ENCODE measurements at places on chromosomes 6 and 20.

DNA sequence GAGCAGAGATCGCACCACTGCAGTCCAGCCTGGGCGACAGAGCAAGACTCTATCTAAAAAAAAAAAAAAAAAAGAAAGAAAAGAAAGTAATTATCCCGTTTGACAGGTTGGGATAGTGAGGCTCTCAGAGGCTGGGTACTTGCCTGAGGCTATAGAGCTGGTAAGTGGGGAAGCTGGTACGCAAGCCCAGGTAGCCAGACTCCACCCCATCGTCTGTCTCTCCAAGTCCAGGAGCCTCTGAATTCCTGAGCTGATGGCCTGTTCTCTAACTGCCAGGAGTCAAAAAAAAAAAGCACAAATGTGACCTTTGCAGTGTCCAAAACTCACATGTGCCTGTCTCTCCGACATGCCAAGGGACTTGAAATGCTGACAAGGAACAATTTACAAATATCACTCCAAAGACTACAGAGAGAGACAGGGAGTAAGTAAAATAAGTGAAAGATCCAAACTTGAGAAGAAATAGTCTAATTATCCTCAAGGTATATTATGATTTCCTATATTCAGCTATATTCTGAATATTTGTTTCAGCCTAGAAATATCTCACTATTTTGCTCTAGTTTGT lies 109.1 kb upstream of the SCAF8 start:
- DNase-seq: no peak

DNA sequence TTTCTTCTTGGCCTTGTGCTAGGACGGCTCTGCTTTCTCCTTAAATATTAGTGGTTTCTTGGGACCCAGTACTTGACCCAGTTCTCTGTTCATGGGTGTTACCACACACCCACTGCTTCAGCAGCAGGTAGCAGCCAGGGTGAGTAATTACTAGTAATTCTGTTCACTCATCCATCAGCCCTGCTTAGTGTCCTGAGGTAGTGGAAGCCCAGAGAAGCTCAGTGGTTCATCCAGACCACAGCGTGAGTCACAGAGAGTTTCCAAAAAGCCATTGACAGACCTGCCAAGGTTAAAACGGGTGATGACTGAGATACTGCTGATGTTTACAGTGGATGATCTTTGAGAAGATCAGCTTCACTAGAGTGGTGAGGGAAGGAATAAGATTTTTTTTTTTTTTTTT lies 51.7 kb upstream of the HINT3 start:
- DNase-seq: no peak

GRCh38 chr6:144335914-144336313 lies 50.8 kb downstream of the UTRN start:
- no peak for DNase-seq

DNA sequence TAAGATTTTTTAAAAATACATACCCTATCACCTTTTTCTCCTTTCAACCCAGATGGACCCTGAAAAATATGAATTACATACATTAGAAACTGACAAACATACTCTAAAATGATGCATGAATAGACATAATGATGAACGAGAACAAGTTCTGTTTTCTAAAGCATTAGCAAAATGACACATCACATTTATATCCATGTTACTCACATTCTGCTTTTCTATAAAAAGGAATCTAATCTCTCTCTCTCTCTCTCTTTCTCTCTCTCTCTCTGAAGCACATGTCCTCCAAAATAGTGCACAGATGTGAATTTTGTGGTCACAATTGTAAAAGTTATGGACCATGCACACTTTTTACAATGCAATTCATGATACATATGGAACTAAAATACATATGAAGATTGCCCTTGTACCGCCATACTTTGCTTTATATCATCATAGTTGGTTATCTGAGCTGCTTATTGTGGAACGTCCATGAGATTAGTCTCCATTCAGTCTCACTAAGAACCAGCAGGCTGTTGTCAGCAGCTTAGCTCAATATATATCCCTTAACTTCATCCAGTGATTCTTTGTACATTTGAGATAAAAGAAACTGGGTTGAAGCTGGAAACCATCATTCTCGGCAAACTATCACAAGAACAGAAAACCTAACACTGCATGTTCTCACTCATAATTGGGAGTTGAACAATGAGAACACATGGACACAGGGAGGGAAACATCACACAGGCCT lies 114.2 kb downstream of the COL12A1 start:
- no peak for DNase-seq

GRCh38 chr20:2397595-2398145 lies 17.0 kb downstream of the TGM6 start:
- no peak for DNase-seq

GRCh38 chr6:144292372-144292771 lies 7.2 kb downstream of the UTRN start:
- DNase-seq: no peak
